ENCODE measurements at places on chromosomes 4 and X. TPM values are rescaled to one million over a fixed set of nuclear protein-coding genes. Genes with fewer than 3 reads are reported as not detected.

DNA sequence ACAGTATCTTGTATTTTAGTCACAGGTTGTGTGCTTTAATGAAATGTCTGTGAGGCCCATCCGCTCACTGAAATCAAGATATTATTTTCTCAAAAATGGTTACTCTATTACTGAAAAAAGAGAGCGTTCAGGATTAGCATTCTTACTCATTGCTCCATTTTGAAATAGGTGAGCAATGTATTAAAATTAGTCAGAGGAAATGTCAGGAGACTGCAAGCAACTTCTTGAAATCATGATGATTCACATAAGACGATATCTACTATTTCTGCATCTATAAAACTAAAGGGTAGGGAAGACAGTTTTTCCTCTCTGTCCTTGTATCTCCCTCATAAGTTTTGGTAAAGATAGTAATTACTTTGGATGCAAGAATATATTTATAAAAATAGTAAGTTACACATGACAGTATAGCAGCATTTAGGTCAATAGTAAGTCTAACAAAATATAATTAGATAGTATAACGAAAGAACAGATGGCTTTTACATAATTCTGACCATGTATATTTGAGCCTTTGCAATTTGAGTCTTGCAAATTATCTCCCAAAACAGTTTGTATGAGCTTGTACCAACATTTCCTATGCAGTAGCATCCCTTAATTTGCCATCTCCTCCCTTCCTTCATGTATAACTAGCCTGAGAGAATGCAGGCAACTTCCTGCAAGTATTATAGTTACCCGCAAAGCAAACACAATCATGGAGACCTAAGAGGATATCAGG is 937.8 kb downstream of the PCDH7 start:
- no peak for DNase-seq

DNA sequence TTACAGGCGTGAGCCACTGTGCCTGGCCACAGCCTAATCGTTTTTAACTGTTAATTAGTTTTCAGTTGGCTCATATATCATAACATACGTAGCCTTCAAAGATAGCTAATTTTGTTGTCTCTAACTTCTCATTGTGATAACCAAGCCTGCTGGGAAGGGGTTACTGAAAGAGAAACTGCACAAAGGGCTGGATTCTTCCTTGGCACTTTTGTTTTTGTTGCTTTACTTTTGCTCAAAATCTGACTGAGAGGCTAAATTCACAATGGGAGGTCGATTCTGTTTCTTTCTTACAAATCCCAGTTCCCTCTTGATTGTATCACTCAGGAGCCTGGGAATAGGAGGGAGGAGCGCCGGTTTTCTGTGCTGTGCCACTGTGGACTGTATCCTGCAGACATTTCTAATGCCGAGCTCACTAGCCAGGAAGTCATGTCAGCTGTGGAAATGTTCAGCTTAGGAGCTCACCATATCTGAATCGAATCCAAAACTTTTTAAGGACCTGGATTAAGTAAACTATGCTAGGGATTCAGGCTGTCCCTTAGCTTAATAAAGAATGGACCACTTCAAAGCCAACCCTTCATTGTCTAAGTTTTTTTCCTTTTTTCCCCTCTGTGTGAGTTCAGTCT is 120.5 kb upstream of the FAT1 start:
- no peak for DNase-seq

Gene P2RY10
- not detected for total RNA-seq

DNA sequence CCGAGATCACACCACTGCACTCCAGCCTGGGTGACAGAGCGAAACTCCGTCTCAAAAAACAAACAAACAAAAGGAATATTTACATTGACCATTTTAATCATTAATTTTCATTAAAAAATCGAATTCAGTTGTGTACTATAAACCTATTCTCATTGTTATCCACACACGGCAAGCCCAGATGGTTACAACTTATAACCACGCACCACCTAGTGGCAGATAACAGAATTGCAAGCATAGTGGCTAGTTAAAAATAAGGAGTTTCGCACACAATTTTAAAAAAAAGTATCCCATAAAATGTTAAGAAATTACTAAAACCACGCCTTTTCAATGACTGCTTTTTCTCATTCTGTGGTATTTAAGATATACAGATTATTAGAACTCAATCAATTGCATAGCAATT is 25.4 kb downstream of the MBNL3 start:
- DNase-seq: no peak

DNA sequence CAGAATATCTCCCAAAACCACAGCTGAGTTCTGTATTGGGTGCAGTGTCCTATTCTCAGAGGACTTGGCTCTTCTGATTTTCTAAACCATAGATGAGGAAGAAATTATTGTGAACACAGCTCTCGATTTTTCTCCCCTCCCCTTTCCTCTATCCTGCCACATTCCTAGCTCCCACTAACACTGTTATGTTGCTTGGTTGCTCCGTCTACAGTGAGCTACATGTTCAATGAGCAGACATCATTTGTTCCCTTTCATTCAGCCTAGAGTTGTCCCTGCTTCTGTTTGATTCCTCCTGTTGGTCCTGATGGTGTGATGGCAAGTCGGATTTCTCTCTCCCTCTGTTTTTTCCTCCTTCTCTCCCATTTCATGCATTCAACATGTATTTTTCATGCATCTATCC is 65.9 kb downstream of the DIPK2B start:
- DNase-seq: no peak

Gene APBB2
- 56.2 TPM for total RNA-seq

DNA sequence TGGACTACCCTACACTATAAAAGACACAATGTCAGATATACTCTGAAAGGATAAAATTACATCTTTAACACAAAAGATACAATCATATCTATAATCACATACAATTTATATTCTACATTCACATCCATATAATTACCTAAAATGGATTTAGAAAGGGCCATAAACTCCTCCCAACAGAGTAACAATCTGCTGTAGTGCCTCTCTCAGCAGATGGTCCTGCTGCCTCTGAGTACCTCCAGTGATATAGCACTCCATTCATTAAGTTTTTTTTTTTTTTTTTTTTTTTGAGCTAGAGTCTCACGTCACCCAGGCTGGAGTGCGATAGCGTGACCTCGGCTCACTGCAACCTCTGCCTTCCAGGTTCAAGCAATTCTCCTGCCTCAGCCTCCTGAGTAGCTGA is 7.4 kb downstream of the ANKRD37 start:
- no peak for DNase-seq

DNA sequence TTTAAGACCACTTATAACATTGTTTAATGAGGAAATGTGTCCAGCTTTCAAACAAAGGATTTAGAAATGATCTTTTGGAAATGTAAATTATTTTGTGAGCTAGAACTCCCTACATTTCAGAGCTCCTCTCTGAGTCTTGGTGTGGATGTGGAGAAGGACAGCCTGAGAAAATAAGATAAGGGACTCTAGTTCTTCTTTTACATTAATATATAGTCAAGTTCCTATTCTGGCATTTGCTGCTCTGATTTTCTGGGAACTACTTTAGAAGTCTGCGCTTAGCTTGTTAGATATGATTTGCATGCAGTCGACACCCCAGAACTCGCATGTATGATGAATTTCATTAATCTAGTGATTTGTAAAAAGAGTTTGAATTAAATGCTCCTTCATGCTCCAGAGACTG is 45.5 kb downstream of the TSPAN7 start:
- DNase-seq: no peak

DNA sequence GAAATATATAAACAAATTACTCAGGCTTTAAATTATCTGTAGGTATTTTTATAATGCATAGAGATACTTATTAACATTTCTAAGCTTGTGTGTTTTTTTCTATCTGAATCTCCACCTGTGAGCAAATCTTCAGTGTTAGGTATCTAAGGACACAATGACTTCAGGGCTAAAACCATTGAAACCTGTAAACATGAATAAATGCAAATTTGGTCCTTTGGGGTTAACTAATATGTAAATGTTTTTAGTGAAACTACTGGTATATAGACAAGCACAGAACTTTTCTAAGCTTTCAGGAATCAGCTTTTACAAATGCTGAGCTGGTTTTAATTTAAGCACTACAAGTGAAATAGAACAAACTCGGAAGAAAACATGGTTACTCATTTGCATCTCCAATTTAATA is 147.9 kb downstream of the FBXO8 start:
- DNase-seq: no peak

Gene ATP5ME
- total RNA-seq: 271 TPM

DNA sequence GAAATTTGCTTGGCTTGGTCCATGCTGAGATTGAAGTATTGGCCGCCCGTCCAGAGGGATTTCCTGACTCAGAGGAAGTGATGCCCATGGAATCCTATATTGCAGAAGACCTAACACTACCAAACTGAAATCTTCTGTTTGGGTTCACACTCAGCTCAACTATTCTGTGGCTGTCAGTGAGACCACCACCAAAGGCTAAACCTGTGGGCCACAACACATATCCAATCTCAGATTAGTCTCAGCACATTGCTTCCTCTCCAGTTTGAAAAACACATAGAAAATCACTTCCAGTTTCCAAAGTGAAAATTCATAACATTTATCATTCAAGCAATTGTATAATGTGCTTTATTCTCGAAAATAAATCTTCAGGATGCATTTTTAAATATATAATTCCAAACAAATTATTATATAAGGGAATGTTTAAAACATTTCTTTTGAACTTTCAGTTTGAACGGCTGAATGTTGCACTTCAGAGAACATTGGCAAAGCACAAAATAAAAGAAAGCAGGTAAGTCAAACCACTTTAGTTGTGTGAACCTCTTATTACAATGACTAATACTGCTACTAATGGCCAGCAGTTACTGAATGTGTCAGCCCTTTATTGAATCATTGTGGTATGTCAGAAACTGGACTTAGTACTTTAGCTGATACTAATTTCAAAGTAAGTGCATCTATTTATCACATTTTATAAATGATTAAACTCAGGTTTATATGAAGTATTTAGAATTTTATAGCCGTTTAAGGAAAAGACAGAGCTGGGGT is 37.0 kb downstream of the GUCY1A1 start:
- DNase-seq: no peak

DNA sequence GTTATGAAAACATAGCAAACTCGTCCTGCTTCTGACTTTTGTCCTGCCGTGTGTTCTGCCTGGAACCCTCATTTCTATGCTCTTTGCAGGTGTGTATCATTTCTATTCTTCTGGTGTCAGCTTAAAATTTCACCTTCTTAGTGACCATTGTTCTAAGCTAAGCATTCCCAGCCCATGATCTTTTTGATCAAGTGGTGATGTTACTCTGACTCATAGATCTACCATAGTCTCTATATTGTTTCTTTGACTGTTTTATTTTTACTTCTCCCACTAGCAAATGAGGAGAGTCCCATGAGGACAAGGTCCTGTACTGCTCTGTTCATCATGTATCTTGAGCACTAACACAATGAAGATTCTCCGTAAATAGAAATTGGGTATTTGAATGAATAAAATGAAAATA is 14.1 kb upstream of the CXCL6 start:
- DNase-seq: no peak

- DNase-seq: no peak
Observed at GRCh38 chr4:39620551-39621313, 17.9 kb downstream of the SMIM14 start.

GRCh38 chrX:130228871-130229270 is 39.8 kb downstream of the ZNF280C start:
- DNase-seq: no peak

DNA sequence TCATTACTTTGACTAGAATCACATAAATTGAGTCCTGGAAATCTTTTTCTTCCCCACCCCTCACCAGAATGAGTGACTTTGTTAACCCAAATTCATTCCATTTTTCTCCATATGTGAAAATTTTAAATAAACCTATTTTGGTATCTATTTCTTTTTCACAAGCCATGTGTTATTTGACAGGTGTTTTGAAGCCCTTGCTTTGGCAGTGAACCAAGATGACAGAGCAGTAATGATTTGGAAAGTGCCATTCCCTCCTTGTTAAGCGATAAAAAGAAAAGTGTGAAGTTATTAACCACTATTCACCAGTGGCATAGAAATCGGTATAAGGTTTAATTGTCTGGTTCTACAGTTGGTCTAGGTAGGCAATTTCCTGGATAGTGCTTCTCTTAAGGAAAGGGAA is 66.1 kb downstream of the POLA1 start:
- no peak for DNase-seq

DNA sequence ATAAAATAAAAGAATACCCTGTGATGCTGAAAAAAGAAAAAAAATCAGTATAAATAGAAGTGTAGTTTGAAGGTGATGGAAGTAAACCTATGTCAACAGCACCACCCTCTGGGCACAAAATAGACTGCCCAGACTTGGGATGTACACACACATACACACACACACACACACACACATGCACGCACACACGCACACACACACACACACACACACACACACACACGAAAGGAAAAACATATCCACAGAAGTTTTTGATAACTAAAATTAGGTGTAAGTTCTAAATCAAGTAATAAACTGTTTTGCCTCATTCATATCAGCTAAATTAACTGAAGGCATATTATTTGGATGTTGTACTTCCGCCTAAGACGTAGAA is 40.5 kb downstream of the ANXA5 start:
- no peak for DNase-seq

Gene PABPC1L2B
- not detected for total RNA-seq

Gene GRIA3
- total RNA-seq: not detected

- no peak for DNase-seq
Observed at GRCh38 chrX:41459716-41460115, 12.6 kb downstream of the NYX start.

DNA sequence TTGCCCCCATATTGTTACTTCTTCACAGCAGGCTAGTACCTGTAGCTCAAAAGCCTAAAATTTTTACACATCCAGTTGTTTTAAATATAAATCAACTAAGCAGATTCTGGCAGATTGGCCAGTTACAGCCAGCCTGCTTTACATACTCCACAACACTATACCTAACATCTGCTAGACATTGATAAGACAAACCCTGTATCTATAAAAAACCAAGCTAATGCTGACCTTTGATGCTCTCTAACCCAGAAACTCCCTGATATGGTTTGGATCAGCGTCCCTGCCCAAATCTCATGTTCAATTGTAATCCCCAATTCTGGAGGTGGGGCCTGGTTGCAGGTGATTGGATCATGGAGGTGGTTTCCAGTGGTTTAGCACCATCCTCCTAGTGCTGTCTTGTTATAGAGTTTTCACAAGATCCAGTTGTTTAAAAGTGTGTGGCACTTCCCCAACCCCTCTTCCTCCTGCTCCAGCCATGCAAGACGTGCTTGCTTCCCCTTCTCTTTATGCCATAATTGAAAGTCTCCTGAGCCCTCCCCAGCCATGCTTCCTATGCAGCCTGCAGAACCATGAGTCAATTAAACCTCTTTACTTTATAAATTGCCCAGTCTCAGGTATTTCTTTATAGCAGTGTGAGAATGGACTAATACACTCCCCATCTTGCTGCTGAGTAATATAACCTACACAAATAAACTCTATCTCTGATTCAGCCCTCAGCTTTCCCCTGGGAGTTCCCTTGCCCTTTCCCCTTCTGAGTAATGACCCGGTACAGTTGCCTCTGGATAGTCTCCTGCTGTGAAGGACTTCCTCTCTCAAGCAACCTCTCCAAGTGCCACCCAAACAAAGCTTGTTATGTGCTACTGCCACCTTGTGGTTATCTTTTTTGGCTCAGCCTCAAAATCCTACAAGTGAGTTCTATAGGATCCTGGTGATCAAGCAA is 39.6 kb downstream of the ZCCHC13 start:
- DNase-seq: no peak

Gene TLR10
- total RNA-seq: not detected
